ENCODE measurements at places on chromosomes 2 and 18. TPM values are rescaled to one million over a fixed set of nuclear protein-coding genes. Genes with fewer than 3 reads are reported as not detected.

Gene ZAP70
- 337 TPM for total RNA-seq

Gene GALNT3
- 9.9 TPM for total RNA-seq

DNA sequence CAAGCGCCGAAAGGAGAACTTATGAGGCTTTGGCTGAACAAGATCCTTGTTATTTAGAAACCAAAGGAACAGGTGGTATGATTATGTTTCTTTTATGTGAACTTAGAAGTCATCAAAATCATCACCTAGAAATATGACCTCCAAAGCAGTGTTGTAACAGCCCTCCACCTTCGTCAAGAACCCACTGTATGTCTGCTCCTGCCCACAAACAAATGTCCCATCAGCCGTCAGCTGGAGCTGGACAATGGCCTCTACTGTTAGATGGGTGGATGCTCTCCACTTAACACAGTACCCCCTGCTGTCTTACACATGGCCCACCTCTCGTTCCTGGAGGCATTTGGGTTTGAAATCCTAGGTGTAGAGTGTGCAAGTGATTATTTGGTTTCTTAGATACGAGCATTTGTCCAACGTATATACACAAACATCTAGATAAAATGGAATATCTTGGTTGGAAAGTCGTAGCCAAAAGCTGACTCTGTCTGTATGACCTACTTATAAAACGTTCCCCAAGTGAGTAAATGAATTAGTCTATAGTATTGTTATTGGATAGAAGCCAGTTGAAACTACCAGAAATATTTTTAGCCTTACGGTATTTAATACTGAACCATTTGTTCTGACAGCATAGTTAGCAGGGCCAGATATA lies 113.0 kb downstream of the CRIM1 start:
- DNase-seq, result no peak

Gene IL18R1
- 19.2 TPM for total RNA-seq

Gene SNRPD1
- total RNA-seq, result 69.7 TPM

Gene RAMP1
- 4.9 TPM for total RNA-seq

GRCh38 chr2:92074549-92074898 lies 2796.7 kb upstream of the TEKT4 start:
- no peak for DNase-seq

Gene IL1R2
- total RNA-seq, result 0.50 TPM

- no peak for DNase-seq
Observed at GRCh38 chr2:235238537-235238936, 255.3 kb upstream of the AGAP1 start.

Gene RPIA
- total RNA-seq, result 41.6 TPM

Gene REG3A
- total RNA-seq, result not detected

DNA sequence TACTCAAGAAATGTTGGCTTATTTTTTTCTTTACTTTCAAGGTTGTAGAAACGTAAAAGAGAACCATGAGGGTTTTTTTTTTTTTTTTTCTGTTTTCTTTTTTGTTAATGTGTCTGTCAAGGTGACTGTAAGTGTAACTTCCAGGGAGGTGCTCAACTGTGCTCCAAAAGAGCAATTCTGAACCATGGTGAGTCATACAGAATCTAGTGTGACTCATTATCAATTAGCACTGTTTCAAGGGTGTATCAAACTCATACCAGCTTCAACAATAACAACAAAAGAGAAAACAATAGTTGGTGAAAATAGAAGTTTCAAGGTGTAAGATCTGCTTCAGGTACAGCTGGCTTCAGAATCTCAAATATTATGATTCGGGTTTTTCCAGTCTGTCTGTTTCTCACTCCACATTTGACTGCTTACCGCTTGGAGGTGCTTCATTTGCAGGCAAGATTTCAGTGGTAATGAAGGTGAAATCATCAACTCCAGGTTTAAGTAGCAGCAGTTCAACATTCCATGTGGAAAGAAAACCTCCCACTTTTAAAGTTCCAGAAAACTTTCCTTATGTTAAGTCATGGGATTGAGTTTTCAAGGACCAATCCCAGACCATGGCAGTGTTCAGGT lies 850.6 kb downstream of the CNTNAP5 start:
- DNase-seq, result no peak

GRCh38 chr2:217219164-217219520 lies 359.3 kb upstream of the TNP1 start:
- DNase-seq, result no peak

Gene CFLAR
- total RNA-seq, result 106 TPM
